Naive thymus-derived CD8-positive, alpha-beta T cell (primary cell): ENCODE measurements at places on chromosomes 11 and 22.
A peak's percentile ranks its signal among the peaks of the same experiment; 100 is the strongest.

- H3K27me3 ChIP-seq, result peaks cover 17% of the 10 kb centered on the region
- no peak overlapping the region for H3K27ac ChIP-seq
- H3K4me1 ChIP-seq, result peaks cover 13% of the 10 kb centered on the region
- no peak overlapping the region for H3K4me3 ChIP-seq
- H3K36me3 ChIP-seq, result no peaks in the 10 kb centered on the region
Measured at GRCh38 chr11:117868815-117869561, 7.5 kb downstream of the FXYD6 start.

- no peak overlapping the region for H3K27ac ChIP-seq
- H3K27me3 ChIP-seq, result peaks cover 3% of the 10 kb centered on the region
- no peaks in the 10 kb centered on the region for H3K4me1 ChIP-seq
- no peak overlapping the region for H3K4me3 ChIP-seq
Measured at GRCh38 chr11:27281740-27282590, 81.0 kb downstream of the CCDC34 start.

DNA sequence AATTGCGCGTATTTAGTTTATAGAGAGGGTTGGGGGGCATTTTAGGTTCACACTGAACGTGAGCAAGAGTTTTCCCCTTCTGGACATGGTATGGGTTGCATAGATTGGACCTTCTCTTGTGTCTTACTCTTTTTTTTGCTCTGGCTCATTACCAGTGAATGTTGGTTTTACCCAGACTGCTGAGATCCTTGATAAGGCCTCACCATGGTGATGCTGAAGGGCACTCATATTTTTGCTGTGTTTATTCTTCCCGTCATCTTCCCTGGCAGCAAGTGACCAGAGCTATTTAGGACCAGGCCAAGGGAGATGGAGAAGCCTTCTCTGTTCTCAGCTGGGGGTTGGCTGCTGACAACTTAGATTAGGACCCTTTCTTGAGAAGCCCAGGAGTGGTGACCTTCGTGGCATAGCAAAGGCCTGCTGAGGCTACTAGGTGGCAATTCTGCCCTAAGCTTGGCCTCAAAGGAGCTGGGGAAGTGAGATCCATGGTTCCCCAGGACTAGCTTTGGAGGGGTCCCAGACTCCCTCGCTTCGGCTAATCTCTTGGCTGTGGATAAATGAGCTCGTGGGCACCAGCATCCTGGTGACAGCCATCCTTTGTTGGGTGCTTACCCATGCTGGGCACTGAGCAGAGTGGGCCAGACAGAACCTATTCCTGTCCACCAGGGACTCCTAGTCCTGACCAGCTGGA lies 47.3 kb downstream of the GRIK4 start:
- no peak overlapping the region for H3K4me3 ChIP-seq
- peaks cover 31% of the 10 kb centered on the region for H3K27me3 ChIP-seq
- H3K4me1 ChIP-seq, result no peaks in the 10 kb centered on the region
- H3K36me3 ChIP-seq, result no peaks in the 10 kb centered on the region
- no peak for DNase-seq

DNA sequence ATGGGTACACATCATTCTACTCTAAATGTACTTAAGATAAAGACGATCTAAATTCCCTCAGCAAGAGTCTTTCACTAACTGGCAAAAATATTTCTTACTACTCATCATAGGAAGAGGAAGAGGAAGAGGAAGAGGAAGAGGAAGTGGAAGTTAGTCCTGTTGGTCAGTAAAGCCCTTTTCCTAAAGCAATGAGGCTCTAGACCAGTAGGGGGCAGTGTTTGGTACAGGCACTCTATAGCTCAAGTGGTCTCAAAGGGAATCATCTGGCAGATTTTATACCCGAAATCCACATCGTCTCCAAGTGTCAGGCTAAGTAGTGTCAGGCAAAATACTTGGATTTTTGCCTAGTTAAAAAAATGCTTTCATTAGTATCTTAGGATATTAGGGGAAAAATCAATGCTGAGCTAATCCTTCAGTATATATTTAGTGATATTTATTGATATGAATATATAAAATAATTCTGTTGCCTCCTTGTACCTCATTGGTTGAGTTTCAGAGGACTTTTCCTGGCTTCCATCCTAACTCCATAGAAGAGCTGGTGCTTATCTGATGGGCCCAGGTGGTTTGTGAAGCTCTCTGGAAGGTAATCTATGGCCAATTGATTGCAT lies 7.7 kb downstream of the BLID start:
- no peak overlapping the region for H3K27ac ChIP-seq
- no peaks in the 10 kb centered on the region for H3K4me1 ChIP-seq
- no peaks in the 10 kb centered on the region for H3K36me3 ChIP-seq
- DNase-seq, result no peak

- no peak overlapping the region for H3K4me3 ChIP-seq
- H3K27ac ChIP-seq, result no peak overlapping the region
- no peak for DNase-seq
- peaks cover 90% of the 10 kb centered on the region for H3K4me1 ChIP-seq
Measured at GRCh38 chr11:86058360-86058759, 10.5 kb downstream of the PICALM start.

- DNase-seq, result no peak
- peaks cover 14% of the 10 kb centered on the region for H3K27me3 ChIP-seq
- no peaks in the 10 kb centered on the region for H3K36me3 ChIP-seq
Measured at GRCh38 chr22:39209756-39210155, 35.0 kb downstream of the PDGFB start.

GRCh38 chr22:35739076-35739930 lies 21.6 kb downstream of the APOL5 start:
- no peaks in the 10 kb centered on the region for H3K27me3 ChIP-seq
- H3K4me3 ChIP-seq, result no peak overlapping the region
- no peaks in the 10 kb centered on the region for H3K36me3 ChIP-seq
- no peaks in the 10 kb centered on the region for H3K4me1 ChIP-seq

GRCh38 chr11:60631944-60632343 lies 67.5 kb upstream of the MS4A8 start:
- no peak for DNase-seq
- no peak overlapping the region for H3K27ac ChIP-seq
- H3K27me3 ChIP-seq, result peaks cover 12% of the 10 kb centered on the region
- no peak overlapping the region for H3K4me3 ChIP-seq
- no peaks in the 10 kb centered on the region for H3K4me1 ChIP-seq
- H3K36me3 ChIP-seq, result peaks cover 2% of the 10 kb centered on the region

DNA sequence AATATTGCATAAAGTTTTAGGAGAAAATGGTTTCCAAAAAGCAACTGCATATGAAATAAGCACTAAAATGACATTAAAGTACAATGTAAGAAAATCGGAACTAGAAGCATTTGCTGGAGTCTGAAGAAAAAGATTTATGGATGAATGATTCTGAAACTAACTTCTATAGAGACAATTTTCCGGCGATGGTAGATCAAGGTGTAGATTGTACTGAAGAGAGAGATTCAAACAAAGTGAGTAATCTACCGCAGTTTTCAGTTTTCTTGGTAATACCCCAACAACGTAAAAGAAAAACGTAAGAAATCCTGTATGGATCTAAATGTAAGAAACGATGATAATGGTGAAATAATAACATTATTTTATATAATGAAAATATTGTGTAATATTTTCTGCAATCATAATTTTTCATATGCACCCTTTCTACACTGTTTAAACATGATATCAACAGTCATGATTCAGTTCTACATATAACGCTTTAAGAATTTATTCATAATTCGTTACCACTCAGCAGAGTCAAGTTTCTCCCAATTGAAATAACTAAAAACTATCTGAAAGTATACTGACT lies 1.8 kb upstream of the CDPF1 start:
- H3K4me1 ChIP-seq, result peaks cover 6% of the 10 kb centered on the region
- H3K36me3 ChIP-seq, result no peaks in the 10 kb centered on the region
- no peak for DNase-seq
- H3K27me3 ChIP-seq, result no peaks in the 10 kb centered on the region
- peak overlapping the region; percentile 91 for H3K4me3 ChIP-seq

DNA sequence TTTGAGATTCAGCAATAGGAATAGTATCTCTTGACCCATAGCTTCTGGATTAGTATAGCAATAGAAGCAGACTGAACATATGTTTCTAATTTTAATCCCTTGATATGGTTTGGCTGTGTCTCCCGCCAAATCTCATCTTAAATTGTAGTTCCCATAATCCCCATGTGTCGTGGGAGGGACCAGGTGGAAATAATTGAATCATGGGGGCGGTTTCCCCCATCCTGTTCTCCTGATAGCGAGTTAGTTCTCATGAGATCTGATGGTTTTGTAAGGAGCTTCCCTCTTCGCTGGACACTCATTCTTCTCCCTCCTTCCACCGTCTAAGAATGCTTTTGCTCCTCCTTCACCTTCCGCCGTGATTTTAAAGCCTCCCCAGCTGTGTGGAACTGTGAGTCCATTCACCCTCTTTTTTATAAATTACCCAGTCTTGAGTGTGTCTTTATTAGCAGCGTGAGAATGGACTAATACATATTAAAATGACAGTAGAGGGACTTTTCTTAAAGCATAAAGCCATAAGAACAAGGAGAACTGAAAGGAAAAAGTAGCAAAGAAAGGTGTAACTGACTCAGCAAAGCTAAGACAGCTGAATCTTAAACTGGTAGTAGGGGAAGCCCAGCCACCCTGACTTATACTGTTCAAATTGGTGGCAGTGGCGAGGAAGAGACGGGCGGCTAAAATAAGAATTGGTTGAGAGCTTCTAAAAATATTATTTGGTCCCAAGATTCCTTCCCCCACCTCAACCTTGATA lies 20.3 kb upstream of the SLN start:
- H3K27ac ChIP-seq, result no peak overlapping the region
- no peaks in the 10 kb centered on the region for H3K4me1 ChIP-seq
- DNase-seq, result no peak

DNA sequence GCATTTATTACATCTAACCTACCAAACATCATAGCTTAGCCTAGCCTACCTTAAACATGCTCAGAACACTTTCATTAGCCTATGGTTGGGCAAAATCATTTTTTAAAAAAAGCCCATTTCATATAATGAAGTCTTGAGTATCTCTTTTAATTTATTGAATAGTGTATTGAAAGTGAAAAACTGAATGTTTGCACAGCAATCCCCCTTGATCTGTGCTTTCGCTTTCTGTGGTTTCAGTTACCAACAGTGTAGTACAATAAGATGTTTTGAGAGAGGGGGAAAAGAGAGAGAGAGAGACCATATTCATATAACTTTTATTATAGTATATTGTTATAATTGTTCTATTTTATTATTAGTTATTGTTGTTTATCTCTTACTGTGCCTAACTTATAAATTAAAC lies 8.4 kb upstream of the MAP6 start:
- no peak for DNase-seq
- no peak overlapping the region for H3K27ac ChIP-seq
- H3K4me3 ChIP-seq, result no peak overlapping the region
- H3K36me3 ChIP-seq, result no peaks in the 10 kb centered on the region
- H3K27me3 ChIP-seq, result peaks cover 8% of the 10 kb centered on the region

DNA sequence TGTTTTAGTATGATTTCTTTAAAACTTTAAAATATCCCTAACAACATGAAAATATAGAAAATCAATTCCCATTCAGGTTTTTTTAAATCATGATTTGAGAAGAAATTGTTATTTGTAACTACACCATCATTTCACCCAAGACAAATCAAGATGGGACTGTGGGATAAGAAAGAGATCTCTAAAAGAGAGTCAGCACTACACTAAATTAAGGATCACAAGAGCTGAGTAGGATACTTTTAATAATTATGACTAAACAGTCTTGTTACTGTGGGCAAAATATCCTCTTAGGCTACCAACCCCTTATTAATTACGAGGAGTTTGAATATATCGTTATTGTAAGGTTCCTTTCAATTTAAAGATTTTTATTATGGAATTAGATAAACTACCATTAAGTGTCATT lies 3.0 kb downstream of the GAS2 start:
- no peaks in the 10 kb centered on the region for H3K36me3 ChIP-seq
- no peak for DNase-seq
- peaks cover 18% of the 10 kb centered on the region for H3K4me1 ChIP-seq
- H3K4me3 ChIP-seq, result no peak overlapping the region
- H3K27me3 ChIP-seq, result peaks cover 59% of the 10 kb centered on the region

DNA sequence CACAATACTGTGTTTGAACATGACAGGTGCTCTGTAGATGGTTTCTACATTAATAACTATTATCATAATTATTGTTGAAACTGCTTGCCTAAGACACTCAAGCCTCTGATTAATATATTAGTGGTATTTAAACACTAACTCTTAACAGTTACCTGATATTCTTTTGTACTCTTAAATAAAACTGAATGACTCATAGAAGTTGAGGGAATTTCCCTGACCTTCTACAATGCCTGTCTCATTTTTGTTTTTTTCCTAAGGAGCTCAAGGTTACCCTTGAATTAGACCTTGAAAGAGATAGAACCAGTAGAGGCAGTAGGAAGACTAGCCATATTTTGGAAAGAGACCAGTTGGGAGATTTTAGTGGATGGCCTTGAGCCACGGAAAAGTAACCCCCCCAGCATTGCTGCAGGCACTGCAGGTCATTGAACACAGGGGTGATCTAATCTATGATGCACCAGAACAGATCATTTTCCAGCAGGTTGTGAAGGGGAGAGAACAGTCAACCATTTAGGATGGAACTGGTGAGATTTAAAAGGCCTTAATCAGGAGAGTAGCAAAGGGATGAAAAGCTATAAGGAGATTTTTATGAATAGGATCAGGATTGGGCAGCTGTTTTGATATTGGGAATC lies 148.3 kb downstream of the PGR start:
- no peaks in the 10 kb centered on the region for H3K4me1 ChIP-seq
- H3K36me3 ChIP-seq, result no peaks in the 10 kb centered on the region
- no peaks in the 10 kb centered on the region for H3K27me3 ChIP-seq

DNA sequence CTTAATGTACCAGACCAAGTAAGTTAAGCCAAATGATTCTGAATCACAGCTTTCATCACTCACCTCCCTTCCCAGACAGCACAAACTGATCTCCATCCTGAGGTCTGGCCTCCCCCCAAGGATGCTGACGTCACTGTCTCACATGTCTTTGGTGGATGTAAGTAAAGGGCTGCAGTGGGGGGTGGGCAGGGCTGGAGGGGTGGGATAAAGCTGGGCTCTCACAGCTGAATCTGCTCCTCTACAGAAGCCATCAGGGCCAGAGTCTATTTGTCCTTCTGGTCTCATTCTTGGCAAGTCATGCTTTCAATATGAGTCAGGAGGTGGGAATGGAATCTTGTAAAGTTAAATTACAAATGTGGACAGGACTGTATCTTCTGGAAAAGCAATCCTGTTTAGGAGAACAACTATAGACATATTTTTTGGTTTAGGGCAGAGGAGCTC lies 32.7 kb downstream of the P4HA3 start:
- H3K4me3 ChIP-seq, result no peak overlapping the region
- H3K4me1 ChIP-seq, result no peaks in the 10 kb centered on the region
- no peaks in the 10 kb centered on the region for H3K36me3 ChIP-seq
- no peak for DNase-seq
- peaks cover 4% of the 10 kb centered on the region for H3K27me3 ChIP-seq

- H3K36me3 ChIP-seq, result peaks cover 42% of the 10 kb centered on the region
- no peak overlapping the region for H3K4me3 ChIP-seq
- H3K27ac ChIP-seq, result no peak overlapping the region
- peaks cover 19% of the 10 kb centered on the region for H3K4me1 ChIP-seq
- H3K27me3 ChIP-seq, result no peaks in the 10 kb centered on the region
Measured at GRCh38 chr22:46175631-46176030, 25.3 kb downstream of the PPARA start.

- peaks cover 8% of the 10 kb centered on the region for H3K4me1 ChIP-seq
- no peaks in the 10 kb centered on the region for H3K36me3 ChIP-seq
- DNase-seq, result no peak
- no peak overlapping the region for H3K27ac ChIP-seq
Measured at GRCh38 chr11:63621071-63621470, 6.8 kb upstream of the PLAAT3 start.

GRCh38 chr11:129911298-129911697 lies 15.9 kb upstream of the NFRKB start:
- H3K27ac ChIP-seq, result no peak overlapping the region
- H3K4me1 ChIP-seq, result peaks cover 6% of the 10 kb centered on the region
- peaks cover 31% of the 10 kb centered on the region for H3K36me3 ChIP-seq
- no peaks in the 10 kb centered on the region for H3K27me3 ChIP-seq
